ENCODE measurements at places on chromosomes 6 and 20.

DNA sequence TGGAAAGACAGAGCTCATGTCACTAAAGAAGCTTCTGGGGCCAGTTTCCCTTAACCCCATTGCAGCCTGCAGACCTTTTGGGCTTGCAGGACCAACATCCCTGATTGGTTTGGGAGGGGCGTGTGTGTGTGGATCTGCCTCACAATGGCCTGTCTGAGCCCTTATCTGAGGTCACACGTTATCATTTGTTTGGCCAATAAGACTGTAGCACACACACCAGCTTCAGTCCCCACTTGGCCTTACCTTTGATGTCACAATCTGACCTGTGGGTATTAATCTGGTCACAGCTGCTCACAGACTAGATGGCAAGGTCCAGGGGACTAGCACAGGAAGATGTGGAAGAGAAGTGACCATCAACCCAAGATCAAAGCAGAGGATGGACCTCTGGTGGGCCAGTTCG, at the start of gene SCP2D1:
Gene SCP2D1 (plus strand): TSS at position 301 of the 400 bp plus-strand sequence. CDS start 33 bp downstream, at position 334.
- DNase-seq = no peak

DNA sequence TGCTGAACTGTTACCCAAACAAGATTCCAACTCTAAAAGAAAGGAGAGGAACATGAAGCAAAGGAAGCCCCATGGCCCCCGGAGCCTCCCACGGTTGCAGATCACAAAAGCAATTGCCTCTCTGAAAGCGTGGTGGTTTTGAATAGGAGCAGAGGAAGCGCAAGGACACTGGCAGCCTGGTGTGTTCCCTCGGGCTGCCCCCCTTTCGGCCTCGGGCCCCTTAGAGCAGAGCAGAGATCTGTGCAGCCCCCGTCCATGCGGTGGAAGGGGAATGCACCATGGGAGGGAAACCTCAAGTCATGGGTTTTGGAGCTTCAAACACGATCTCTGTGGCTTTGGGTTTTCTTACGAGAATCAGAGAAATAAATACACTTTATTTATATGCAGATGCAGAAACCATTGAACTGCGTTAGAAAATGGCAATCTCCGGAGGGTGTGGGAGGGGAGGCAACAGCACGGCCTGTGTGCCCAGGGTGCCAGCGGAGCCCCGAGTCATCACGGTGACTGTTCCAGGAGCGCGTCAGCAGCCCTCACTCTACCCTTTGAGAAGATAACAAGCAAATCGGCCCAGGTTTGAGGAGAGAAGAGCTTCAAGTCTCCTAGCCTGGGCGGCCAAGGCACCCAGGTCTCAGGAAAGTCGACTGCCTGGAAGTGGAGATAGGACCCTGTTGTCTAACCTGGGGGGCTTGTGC, 20.5 kb downstream of the FOXF2 start:
- no peak for DNase-seq

DNA sequence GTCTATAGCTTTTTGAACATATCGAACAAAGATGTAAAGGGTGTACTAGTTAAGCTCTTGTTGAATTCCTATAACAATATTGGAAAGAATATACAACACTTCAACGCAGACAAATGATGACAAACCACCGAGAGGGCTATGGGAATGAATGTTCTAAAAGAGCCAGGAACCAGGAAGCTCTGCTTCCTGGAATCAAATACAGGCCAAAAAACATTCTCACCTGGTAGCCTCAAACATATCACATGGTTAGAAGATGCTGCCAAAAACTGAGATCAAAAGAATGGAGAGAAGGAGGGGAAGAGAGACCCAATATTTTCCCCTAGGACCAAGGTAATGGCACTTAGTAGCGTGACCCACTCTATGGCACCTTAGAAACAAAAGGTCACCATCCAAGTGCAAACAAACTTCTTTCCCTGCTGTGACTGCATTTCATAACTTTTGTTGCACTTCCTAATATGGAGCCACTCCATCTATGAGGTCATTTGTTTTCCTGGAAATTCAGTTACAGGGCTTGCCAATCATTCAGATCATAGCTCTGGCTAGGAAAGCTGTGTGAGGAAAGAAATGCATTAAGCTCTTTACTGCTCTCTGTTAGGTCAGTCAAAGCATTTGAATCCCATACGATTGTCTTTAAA, 199.2 kb upstream of the NT5E start:
- DNase-seq = no peak

DNA sequence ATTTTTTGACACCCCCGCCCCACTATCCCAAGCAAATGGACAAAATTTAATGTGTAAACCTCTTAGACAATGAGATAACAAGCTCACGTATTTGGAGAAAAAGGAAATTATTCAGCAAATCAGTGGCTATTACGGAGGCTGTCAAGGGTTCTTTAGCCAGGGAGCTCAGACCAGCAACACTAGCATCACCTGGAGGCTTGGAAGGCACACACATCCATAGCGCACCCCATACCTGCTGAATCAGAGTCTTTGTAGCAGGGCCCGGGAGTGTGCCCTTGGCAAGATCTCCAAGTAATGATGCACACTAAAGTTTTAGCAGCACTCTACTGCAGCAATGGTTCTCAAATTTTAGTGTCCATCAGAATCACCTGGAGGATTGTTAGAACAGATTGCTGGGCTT, 223.2 kb upstream of the BTBD3 start:
- no peak for DNase-seq

DNA sequence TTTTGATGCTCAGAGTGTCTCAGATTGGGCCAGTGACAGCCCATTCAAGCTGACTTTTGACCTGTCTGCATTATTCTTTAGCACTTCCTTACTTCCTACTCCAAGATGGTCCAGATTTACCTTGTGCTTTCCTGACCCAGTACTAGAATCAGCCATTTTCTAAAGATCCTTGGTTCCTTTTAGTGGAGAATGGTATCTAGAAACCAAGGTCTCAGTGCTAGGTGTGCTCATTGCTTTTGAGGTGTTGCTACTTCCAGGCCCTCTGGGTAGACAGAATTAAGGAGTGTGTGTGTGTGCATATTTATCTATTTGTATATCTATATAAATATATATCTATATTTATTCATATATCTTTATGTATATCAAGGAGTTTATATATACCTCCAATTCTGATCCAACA, 67.3 kb upstream of the UTRN start:
- no peak for DNase-seq

DNA sequence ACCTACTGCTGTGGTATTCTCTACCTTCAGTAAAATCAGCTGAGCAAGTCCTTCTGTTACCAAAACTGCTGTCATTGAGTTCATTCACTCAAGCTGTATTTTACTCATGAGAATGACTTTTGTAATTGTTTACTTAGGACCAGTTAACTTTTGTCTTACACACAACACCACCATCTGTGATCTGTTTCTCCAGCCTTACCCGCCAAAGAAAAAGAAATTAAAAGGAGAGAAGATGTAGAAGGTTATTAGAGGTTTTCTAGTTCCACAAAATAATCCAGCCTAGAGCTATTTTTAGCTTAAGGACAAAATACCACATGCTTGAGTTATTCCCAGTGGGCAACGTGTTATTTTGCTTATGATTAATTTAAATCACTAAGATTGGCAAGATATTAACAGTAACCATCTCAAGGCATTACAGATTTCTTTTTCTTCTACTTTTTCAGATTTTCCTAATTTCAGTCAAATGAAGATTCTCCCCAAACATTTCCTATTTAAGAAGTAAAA, 38.2 kb downstream of the FAM8A1 start:
- no peak for DNase-seq

DNA sequence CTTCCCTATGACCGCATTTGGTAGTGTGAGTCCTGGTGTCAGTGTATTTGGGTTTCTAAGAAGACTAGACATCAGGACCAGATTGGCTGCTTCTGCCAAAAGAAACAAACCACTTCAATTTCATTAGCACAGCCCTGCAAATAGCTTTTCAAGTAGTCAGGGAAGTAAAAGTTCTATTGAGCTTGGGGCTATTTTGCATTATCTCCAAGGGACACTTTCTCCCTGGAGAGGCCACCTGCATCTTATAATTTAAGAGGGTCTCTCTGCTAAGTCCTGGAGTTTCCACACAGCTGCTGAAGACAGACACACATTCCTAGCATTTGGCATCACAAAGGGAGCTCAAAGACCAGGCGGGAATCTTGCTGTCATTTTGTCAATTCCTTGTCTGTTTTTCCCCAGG, 141.2 kb downstream of the BMP2 start:
- DNase-seq = no peak

DNA sequence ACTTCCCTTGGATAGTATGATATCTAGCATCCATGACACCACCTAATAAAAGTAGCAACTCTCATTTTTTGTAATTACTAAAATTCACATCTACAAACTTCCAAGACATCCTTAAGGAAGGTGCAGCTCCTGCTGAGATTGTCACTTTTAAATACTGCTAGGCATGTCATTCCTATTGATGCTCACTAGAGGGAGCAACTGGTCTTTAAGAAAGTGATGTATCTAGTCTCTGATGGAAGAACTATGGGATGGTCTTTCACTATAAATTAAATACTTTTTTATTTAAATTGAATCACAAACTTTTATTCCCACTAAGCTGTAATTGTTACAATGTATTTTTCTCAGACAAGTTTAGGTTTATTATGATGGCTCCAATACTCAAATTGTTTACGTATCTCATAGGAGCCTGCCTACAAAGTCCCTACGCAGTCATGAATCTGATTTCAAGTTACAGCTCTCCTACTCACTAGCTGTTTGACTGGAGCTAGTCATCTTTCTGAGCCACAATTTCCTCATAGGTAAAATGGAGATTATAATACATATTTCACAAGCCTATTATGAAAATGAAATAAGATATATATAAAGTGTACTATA, 8.1 kb upstream of the TSPYL1 start:
- peak; percentile 100 for DNase-seq

DNA sequence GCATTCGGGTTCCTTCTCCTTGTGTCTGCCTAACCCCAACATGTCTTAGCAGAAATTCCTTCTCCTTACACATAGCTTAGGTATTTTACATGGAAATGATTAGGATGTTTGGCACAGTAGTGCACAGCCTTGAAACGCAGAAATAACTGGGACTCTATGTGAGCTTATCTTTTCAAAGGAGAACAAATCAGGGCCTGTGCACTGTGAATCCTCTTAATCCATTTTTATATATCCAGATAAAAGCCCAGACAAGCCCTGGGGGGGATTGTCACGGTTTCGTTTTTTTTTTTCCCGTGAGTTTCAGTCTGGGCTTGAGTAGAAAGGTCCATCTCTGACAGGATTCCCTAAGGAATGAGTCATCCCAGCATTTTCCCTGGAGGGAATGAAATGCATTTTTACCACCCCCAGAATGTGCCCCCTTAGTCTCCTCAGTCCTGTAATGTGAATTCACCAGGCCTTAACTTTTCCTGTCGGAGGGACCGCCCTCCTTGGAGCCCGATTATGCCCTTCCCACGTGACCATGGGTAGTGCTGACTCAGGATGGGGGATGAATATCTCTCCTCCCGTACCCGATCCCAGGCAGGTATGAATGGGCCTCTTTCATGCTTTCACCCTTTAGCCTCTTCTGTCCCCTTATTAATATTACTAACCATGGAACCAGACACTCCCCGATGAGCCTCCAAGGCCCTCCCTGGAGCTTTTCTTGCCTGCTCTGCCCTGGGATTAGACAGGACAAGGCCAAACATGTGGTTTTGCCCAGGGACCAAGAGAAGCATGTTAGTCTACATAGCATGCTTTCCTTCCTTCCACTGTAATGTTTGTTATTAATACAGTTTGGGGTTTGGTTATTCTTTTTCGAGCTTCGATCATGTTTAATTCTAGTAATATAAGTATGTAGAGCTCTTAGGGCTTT, 23.9 kb upstream of the NAA20 start:
- DNase-seq = no peak

GRCh38 chr20:2114990-2115681, 13.5 kb downstream of the STK35 start:
- DNase-seq = no peak

DNA sequence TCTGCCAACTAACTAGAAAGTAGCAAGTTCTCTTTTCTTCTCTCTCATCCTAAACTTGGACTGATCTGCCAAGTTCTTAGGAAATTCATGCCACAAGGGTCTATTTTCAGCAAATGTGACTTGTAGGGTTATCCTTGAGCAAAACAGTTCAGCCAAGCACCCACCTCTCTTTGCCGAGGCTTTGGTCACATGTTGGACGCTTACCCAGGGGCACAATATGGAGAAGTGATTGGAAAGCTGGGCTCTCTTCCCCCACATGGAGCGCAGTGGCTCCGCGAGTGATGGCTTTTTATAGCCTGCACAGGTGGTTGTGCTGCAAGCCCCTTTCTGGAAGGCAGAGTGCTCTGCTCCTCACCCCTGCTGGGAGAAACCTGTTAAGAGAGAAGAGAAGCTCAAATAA, 47.7 kb upstream of the FNDC1 start:
- DNase-seq = no peak

GRCh38 chr6:132812756-132813172, 1.6 kb upstream of the RPS12 start:
- DNase-seq = no peak

DNA sequence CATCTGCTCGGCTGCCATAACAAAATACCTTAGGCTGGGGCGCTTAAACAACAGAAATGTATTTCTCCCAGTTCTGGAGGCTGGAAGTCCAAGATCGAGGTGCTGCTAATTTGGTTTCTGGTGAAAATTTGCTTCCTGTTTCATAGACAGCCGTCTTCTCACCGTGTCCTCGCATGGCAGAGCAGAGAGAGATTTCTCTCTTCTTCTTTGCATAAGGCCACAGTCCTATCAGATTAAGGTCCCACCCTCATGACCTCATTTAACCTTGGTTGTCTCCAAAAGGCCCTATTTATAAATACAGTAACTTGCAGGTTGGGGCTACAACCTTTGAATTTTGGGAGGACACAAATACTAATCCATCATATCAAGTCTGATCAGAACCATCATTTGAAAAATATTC, 544.3 kb downstream of the KIF16B start:
- DNase-seq = no peak

DNA sequence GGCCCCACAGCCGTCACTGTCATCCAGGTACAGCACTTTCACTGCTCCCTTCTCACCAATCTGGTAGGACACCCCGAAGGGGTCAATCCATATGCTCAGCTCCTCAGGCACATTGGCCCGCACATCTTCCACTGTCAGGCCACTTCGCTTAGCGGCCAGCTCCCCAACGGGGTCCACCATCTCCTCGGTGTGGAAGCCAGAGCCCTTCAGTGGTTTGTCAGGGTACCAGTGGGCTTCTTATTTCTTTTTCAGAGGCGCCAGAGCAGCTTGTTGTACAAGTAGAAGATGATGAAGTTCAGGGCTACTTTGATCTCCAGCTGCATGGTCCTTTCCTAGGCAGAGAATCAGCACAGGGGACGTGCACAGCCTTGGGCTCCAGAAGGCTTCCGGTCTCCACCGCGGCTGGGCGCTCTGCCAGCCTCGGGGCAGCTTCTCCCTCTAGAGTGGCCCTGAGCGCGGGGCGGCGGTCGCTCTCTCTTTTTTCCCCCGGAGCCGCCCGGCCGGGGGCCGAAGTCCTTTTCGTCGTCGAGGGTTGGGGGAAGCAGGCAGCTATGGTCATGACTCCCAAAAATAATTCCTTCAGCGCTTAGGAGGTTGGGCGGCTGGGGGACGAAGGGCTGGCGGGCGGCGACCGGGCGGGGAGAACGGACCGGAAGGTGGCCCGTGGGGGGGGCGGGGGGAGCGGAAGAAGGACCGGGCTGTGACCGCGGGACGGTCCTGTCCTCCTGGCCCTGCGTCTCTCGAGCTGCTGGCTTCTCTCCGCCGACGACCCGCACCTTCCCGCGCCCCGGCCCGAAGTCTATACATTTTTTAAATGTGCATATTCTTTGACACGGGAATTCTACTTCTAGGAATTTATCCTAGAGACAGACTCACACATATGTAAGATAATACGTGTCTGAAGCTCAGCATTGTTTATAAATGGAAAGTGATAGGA, 6.5 kb upstream of the ZSCAN9 start:
- peak; percentile 56 for DNase-seq

Measured in NCI-H2029 treated with DMSO at 0.1 percent for 48 hours (cell line).